Lung (tissue), 17 donors: ENCODE measurements at places on chromosomes 11 and 22. TPM values are rescaled to one million over a fixed set of nuclear protein-coding genes. Genes with fewer than 3 reads are reported as not detected.

GRCh38 chr11:65858681-65859087 is 704 bp upstream of the CFL1 start:
- peaks cover 45% of the 10 kb centered on the region for H3K36me3 ChIP-seq
- H3K4me1 ChIP-seq = no peaks in the 10 kb centered on the region
- no peaks in the 10 kb centered on the region for H3K27me3 ChIP-seq
- H3K4me3 ChIP-seq = peak overlapping the region; percentile 16
- DNase-seq = no peak
- peak overlapping the region; percentile 96 for H3K27ac ChIP-seq

Gene C11orf91
- 3.6 TPM for total RNA-seq

- no peaks in the 10 kb centered on the region for H3K4me1 ChIP-seq
- H3K27ac ChIP-seq = no peak overlapping the region
- DNase-seq = peak; percentile 65
- no peak overlapping the region for H3K4me3 ChIP-seq
- no peaks in the 10 kb centered on the region for H3K36me3 ChIP-seq
These were observed 111.8 kb upstream of the TMEM45B start for GRCh38 chr11:129703846-129704245.

Gene LRRC10B
- total RNA-seq = 9.2 TPM

Gene PLAAT2
- total RNA-seq = 8.3 TPM

Gene FAM227A
- 10.0 TPM for total RNA-seq

GRCh38 chr11:8375932-8376331 is 112.3 kb upstream of the LMO1 start:
- no peak overlapping the region for H3K27ac ChIP-seq
- no peak overlapping the region for H3K4me3 ChIP-seq
- H3K27me3 ChIP-seq = no peaks in the 10 kb centered on the region
- no peak for DNase-seq
- H3K4me1 ChIP-seq = no peaks in the 10 kb centered on the region
- no peaks in the 10 kb centered on the region for H3K36me3 ChIP-seq

GRCh38 chr11:117671370-117671769 is 125.6 kb downstream of the DSCAML1 start:
- H3K27ac ChIP-seq = no peak overlapping the region
- no peak for DNase-seq
- H3K4me3 ChIP-seq = no peak overlapping the region
- no peaks in the 10 kb centered on the region for H3K27me3 ChIP-seq

DNA sequence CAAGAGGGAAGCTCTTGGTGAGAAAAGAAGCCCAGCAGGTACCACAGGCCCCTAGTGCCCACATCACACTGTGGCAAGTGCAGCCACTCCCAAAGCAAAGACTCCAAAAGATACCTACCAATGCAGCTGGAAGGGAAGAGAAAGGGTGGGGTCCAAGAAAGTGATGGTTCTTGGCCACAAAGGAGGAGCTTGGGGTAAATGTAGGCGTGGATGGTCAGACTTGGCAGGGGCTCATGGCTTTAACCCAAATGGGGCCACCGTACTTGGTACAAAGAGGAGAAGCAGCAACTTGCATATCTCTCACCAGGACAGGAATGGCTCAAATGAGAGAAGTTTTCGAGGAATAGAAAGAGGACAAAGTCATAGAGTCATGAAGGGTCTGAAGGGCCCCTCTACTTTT is 4.8 kb downstream of the MAP3K11 start:
- H3K27ac ChIP-seq = no peak overlapping the region
- peaks cover 4% of the 10 kb centered on the region for H3K36me3 ChIP-seq
- DNase-seq = no peak
- peaks cover 45% of the 10 kb centered on the region for H3K4me1 ChIP-seq
- H3K27me3 ChIP-seq = no peaks in the 10 kb centered on the region

Gene NPAS4
- total RNA-seq = 0.06 TPM

GRCh38 chr22:46418827-46419226 is 83.3 kb downstream of the TRMU start:
- peaks cover 5% of the 10 kb centered on the region for H3K27me3 ChIP-seq
- peak; percentile 66 for DNase-seq
- no peaks in the 10 kb centered on the region for H3K36me3 ChIP-seq
- H3K27ac ChIP-seq = no peak overlapping the region
- H3K4me3 ChIP-seq = no peak overlapping the region
- H3K4me1 ChIP-seq = no peaks in the 10 kb centered on the region

- H3K4me1 ChIP-seq = no peaks in the 10 kb centered on the region
- H3K27ac ChIP-seq = no peak overlapping the region
- H3K36me3 ChIP-seq = no peaks in the 10 kb centered on the region
These were observed 859.0 kb downstream of the FAM181B start for GRCh38 chr11:81874635-81875034.

DNA sequence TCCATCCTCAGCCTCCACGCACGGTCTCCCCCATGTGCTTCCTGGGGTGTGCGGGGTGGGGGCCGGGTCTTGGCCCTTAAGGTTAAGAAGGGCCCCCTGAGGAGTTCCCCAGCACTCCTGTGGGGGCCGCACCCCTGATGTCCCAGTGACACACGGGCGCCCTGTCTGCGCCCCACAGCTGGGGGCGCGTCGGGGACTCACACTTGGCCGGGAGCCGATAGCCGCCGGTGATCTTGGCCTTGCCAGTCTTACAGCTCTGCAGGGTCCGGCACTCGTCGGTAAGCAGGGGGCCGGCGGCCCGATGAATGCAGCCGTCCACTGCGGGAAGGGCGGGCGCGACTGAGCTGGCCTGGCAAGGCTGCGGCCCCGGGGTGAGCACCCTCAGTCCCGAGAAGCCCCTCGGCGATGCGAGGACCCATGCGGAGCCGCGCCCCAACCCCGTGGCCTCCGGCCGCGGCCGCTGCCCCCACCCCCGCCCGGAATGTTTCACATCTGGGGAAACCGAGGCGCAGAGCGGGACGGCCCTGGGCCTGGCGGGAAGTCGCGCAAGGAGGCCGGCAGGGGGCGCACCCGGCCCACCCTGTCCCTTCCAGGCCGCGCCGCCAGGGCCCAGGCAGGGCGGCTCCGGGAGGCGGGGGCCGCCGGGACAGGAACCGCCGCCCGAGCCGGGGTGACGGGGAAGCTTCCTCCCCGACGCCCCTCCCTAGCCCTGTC is 13.9 kb downstream of the OTUB1 start:
- DNase-seq = peak; percentile 76
- no peak overlapping the region for H3K4me3 ChIP-seq
- H3K36me3 ChIP-seq = peaks cover 16% of the 10 kb centered on the region
- no peak overlapping the region for H3K27ac ChIP-seq
- H3K4me1 ChIP-seq = peaks cover 26% of the 10 kb centered on the region
- H3K27me3 ChIP-seq = no peaks in the 10 kb centered on the region

Gene TRAF6
- 13.1 TPM for total RNA-seq

Gene HBB
- 1,072 TPM for total RNA-seq

Gene B4GALNT4
- total RNA-seq = 1.4 TPM

Gene MUC5AC
- 0.77 TPM for total RNA-seq
